ENCODE measurements at places on chromosomes 6 and 20. TPM values are rescaled to one million over a fixed set of nuclear protein-coding genes. Genes with fewer than 3 reads are reported as not detected.
A peak's percentile ranks its signal among the peaks of the same experiment; 100 is the strongest.

DNA sequence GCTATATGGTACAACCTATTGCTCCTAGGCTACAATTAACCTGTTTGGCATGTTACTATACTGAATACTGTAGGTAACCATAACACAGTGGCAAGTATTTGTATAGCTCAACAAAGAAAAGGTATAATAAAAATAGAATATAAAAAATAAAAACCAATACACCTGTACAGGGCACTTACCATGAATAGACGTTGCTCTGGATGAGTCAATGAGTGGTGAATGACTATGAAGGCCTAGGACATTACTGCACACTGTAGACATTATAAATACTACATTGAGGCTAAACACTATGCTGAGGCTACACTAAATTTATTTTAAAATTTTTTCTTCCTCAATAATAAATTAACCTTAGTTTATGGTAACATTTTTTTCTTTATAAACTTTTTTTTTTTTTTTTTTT lies 18.6 kb downstream of the ELOVL5 start:
- H3K4me3 ChIP-seq, result no peak overlapping the region
- H3K27me3 ChIP-seq, result no peaks in the 10 kb centered on the region
- H3K4me1 ChIP-seq, result no peaks in the 10 kb centered on the region
- H3K36me3 ChIP-seq, result no peaks in the 10 kb centered on the region
- H3K27ac ChIP-seq, result no peak overlapping the region
- DNase-seq, result no peak

GRCh38 chr6:52927451-52927850 lies 18.0 kb upstream of the GSTA3 start:
- H3K27ac ChIP-seq, result no peak overlapping the region
- H3K27me3 ChIP-seq, result no peaks in the 10 kb centered on the region
- no peak for DNase-seq
- peaks cover 14% of the 10 kb centered on the region for H3K4me1 ChIP-seq
- H3K36me3 ChIP-seq, result no peaks in the 10 kb centered on the region

Gene BYSL
- 19.7 TPM for total RNA-seq

- H3K36me3 ChIP-seq, result no peaks in the 10 kb centered on the region
- H3K27me3 ChIP-seq, result no peaks in the 10 kb centered on the region
- H3K4me1 ChIP-seq, result no peaks in the 10 kb centered on the region
- no peak overlapping the region for H3K27ac ChIP-seq
Observed at GRCh38 chr20:30811885-30812671, 445.4 kb upstream of the DEFB115 start.

Gene TCP11
- 1.7 TPM for total RNA-seq

Gene E2F1
- 10.9 TPM for total RNA-seq

DNA sequence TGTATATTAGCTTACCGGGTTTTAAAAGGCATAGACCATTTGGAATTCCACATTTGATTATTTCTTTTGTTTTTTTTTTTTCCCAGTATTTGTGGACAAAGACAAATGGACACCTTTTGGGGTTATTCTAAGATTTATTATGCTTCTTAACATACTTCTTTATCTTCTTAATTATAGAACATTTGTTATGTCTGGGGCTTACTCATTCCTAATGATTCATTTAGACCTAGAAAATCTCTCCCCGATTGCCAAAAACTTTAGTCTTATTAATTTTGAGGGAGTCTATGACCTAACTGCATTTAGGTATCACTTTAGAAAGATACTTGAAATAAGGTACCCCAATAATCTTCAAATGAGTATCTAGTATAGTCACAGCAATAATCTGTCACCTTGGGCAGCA lies 170.7 kb upstream of the PREP start:
- H3K4me3 ChIP-seq, result no peak overlapping the region
- H3K27ac ChIP-seq, result no peak overlapping the region
- H3K4me1 ChIP-seq, result no peaks in the 10 kb centered on the region
- DNase-seq, result no peak

DNA sequence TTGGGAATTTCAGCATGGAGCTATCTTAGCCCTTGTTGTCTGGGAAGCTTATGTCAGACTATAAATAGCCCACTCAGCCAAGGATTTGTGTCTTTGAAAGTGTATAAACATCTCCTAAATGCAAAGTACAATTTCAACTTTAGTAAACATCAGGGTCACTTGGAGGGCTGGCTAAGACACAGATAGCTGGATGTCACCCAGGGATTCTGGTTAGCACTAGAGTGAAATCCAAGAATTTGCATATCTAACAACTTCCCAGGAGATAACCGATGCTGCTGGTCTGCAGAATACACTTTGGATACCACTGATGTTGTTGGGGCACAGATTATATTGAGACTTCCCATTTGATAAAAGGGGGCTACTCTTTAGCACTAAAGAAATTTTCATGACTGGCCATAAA lies 130.9 kb downstream of the PAX1 start:
- no peaks in the 10 kb centered on the region for H3K4me1 ChIP-seq
- no peaks in the 10 kb centered on the region for H3K27me3 ChIP-seq
- DNase-seq, result no peak
- no peak overlapping the region for H3K27ac ChIP-seq
- no peaks in the 10 kb centered on the region for H3K36me3 ChIP-seq
- H3K4me3 ChIP-seq, result no peak overlapping the region

- DNase-seq, result no peak
- H3K4me3 ChIP-seq, result no peak overlapping the region
- H3K4me1 ChIP-seq, result no peaks in the 10 kb centered on the region
- H3K27ac ChIP-seq, result no peak overlapping the region
- no peaks in the 10 kb centered on the region for H3K27me3 ChIP-seq
Observed at GRCh38 chr20:44233436-44234016, 13.6 kb upstream of the GDAP1L1 start.

DNA sequence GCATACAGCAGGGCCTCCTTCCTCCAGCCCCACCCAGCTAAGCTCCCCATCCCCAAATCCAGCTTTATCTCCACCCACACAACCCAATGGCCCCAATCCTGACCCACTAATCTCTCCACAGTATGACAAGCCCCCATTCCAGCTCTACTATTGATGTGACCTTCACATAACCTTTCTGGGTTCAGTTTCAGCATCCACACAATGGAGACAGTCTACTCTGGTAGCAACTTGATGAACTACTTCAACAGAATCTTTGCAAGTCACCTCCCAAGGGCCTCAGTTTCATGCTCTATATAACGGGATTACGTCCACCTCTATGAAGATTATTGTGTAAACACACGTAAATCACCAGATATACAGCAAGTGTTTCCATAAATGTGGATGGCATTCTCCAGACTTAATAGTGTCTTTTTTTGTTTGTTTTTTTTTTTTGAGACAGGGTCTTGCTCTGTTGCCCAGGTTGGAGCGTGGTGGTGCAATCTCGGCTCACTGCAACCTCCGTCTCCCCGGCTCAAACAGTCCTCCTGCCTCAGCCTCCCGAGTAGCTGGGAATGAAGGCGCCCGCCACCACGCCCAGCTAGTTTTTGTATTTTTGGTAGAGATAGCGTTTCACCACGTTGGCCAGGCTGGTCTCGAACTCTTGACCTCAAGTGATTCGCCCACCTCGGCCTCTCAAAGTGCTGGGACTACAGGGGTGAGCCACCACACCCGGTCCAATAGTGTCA lies 1.4 kb downstream of the AHCY start:
- peaks cover 4% of the 10 kb centered on the region for H3K4me1 ChIP-seq
- no peak overlapping the region for H3K27ac ChIP-seq
- DNase-seq, result no peak
- H3K27me3 ChIP-seq, result no peaks in the 10 kb centered on the region
- H3K4me3 ChIP-seq, result peak overlapping the region; percentile 73

GRCh38 chr6:85672050-85672449 lies 29.4 kb upstream of the SYNCRIP start:
- peaks cover 5% of the 10 kb centered on the region for H3K36me3 ChIP-seq
- no peak for DNase-seq
- H3K27ac ChIP-seq, result no peak overlapping the region
- H3K4me1 ChIP-seq, result peaks cover 22% of the 10 kb centered on the region
- no peak overlapping the region for H3K4me3 ChIP-seq
- no peaks in the 10 kb centered on the region for H3K27me3 ChIP-seq

- no peaks in the 10 kb centered on the region for H3K36me3 ChIP-seq
- no peaks in the 10 kb centered on the region for H3K27me3 ChIP-seq
Observed at GRCh38 chr20:33095249-33095648, 15.8 kb downstream of the BPIFB4 start.

GRCh38 chr6:29336269-29336668 lies 32.4 kb downstream of the OR5V1 start:
- no peaks in the 10 kb centered on the region for H3K36me3 ChIP-seq
- H3K27ac ChIP-seq, result no peak overlapping the region
- DNase-seq, result no peak
- no peak overlapping the region for H3K4me3 ChIP-seq
- no peaks in the 10 kb centered on the region for H3K4me1 ChIP-seq

DNA sequence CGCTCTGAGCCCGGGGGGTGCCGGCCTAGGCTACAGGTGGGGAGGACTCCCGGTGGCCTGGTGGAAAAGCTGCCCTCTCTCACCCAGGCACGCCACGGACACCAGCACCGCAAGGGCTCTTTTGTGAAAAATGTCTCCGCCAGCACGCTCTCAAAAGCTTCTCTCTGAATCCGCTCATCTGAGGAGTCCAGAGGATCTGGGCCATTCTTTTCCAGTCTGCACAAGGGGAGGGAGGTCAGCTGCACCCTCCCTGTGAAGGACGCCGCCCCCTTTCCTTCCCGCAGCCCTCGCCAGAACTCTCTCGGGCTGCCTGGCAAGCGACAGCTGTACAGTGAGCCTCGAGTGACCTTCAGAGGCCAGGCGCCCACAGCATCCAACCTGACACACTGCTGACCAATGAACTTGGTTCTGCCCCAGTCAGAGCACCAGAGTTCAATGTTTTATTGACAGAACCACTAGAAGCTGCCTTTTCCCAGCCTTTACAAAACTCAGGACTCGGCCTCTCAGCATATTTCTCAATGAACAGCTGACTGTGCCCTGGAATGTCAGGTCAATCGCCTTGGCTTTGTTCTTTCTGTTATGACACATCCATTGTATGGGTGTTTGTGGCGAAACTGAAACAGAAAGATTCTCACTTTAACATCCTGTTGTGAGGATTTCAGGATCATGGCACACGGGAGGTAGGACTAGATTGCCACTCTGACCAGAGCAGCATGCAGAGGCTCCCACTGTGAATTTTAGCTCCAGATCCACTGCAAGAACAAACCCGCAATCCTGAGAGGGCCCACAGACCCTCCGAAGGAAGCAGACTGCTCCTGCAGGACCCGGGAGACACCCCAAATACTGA lies 26.7 kb downstream of the SERPINB9 start:
- DNase-seq, result peak; percentile 74
- H3K27me3 ChIP-seq, result peaks cover 2% of the 10 kb centered on the region
- peaks cover 3% of the 10 kb centered on the region for H3K4me1 ChIP-seq

DNA sequence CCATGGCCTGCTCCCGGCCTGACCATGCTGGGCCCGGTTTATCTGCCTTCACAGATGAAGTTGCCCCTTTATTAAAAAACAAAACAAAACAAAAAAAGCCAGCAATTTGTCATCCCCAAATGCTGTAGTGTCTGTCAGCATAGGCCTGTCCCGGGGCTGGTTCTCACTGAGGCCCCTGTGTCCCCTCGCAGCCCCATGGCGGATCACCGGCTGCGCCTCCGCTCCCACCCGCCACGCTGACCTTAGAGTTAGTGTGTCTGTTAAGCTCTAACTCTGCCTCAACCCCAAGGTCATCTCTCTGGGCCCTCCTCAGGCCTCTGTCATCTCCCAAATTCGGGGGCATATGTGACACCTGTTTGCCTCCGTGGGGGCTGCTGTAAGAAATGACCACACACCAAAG lies 11.1 kb downstream of the SLCO4A1 start:
- no peak for DNase-seq
- peak overlapping the region; percentile 95 for H3K27ac ChIP-seq
- no peaks in the 10 kb centered on the region for H3K27me3 ChIP-seq
- peaks cover 2% of the 10 kb centered on the region for H3K4me1 ChIP-seq
- no peaks in the 10 kb centered on the region for H3K36me3 ChIP-seq

DNA sequence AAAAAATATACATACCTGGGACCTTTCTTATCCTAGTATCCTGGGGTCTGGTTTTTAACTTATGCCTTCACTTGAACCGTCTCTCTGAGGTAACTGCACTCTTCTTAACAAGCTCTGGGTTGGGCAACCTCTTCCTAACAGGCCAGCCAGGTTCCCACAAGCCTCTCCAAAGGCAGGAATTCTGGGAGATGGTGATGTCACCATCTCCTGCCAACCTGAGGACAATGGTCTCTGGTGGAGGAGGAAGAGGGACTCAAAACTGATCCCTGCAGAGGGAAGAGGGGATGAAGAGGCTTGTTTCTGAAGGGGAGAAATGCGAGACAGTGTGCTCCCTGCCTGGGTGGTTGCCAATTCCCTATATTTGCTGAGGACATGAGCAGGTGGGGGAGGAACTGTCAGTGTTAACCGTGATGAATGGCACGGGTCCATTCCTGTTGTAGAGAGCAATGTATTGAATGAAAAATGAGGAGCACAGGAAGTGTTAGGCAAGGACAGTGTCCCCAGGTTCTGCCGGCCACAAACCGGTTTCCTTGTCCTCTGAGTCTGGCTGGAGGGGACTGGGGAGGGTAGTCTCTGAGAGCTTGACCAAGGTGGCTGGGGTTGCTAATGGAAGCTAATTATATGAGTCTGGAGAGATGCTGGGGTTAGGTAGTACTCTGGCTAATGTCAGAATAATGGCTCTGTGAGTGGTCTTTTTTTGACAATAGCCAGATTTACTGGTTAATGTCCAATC lies 95.5 kb downstream of the KCNB1 start:
- H3K4me3 ChIP-seq, result no peak overlapping the region
- H3K27ac ChIP-seq, result no peak overlapping the region
- no peaks in the 10 kb centered on the region for H3K4me1 ChIP-seq
- no peak for DNase-seq
- H3K27me3 ChIP-seq, result no peaks in the 10 kb centered on the region

Gene IL17A
- total RNA-seq, result not detected

Measured in lung (tissue), 17 donors.